ENCODE measurements at places on chromosomes 7 and 10.

- DNase-seq: no peak
Measured at GRCh38 chr7:81484261-81484660, 285.6 kb downstream of the HGF start.

DNA sequence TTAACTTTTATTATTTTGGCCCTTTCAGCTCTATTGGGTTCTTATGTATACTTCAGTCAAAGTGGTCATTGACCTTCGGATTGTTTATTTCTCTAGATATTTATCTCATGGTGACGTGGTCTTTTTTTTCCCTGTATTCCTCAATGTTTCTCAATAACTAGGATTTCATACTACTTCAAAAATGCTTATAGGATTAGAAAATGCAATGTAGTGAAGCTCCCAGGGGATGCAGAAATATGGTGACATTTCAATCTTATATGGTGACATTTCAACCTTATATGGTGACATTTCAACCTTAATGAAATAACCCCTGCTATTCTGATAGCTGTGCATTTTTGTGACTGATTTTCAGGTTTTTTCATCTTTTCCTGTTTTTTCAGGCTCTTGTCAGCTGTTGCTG, 51.4 kb downstream of the CHRM2 start:
- DNase-seq: no peak

GRCh38 chr7:155280446-155281397, 17.0 kb upstream of the INSIG1 start:
- no peak for DNase-seq

GRCh38 chr10:30197186-30197585, 137.8 kb upstream of the JCAD start:
- DNase-seq: no peak

DNA sequence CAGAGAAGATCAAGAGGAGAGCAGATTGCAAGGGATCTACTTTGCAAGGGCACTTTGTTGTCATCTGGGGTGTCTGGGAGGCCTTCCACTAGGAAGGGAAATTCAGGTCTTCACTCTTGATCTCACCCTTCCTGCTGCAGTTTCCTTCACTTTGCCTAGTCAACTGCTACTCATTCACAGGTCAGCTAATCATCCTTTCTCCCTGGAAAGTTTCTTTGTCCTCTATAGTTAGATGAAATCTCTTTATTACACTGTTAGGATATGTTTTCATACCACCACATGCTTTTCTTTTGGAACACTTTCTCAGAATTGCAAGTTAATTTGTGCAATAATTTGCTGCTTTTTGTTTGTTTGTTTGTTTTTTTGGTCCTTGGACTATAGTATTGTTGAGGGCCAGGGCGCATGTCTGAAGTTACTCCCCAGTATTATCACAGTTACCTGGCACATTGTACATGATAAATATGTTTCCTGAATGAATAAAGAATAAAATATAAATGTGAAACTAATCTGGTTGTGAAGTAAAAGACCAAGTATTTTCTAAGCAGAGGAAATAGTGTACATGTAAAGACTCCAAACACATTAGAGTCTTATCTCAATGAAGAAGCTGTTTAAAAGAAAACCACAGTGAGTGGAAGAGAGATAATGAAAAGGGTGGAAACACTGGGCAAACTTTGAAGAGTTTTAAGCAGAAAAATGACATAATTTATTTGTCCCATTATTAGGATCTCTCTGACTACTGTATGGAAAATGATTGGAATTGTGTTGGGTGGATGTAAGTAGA, 139.9 kb upstream of the DGKB start:
- no peak for DNase-seq

DNA sequence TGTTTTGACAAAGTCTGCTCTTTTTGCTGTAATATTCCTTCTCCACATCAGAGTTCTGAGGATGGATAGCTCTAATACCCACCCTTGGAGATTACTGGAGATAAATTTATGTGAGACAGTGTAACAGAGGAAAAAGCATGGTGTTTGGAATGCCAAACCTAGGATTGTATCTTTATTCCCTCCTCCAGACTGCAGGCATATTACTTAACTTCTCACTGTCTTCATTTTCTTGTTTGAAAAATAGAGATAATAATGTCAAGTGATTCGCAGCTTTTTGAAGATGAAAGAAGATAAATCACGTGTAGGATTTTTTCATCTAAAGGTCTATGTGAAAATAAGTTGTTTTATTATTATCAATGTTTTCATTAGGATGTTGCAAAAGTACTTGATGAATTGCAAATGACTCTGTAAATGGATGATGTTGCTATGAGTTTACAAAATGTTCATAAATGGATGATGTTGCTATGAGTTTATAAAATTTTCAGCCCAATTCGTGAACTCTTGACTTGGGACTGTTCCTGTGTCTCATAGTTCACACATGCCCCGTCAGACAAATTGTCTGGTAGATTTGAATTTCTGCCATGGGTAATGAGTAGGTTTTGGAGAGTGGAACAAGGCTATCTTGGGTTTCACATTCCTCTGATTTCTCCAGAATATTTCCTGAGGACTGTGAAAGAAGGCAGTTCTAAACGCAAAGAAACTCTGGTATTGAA, 113.1 kb upstream of the IGFBP3 start:
- no peak for DNase-seq

DNA sequence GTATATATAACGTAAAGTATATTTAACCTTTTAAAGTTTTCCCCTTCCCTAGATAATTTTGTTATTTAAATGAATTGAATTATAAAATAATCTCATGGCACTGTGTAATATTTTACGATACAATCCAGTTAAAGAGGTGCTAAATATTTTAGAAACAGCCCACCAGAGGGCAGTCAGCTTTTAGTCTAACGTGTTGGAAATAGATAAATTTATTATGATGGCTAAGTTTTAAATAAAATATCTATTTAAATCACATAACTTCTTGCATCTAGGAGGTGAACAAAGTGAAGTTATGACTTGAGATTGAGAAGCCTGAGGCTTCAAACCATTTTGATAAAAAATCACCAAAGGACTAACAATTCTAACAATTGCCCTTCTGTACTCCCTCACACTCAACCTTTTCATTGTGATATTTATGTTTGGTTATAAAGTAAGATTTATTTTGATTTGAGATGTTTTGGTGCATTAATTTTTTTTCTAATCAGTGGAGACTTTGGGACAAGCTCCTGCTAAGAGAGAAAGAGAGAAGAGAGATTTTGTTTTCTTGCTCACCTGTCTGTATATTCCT, 171.5 kb upstream of the SP4 start:
- no peak for DNase-seq

- no peak for DNase-seq
Measured at GRCh38 chr10:117418121-117418520, 42.9 kb upstream of the PDZD8 start.

GRCh38 chr7:123823898-123824753, 20.8 kb upstream of the HYAL4 start:
- peak; percentile 21 for DNase-seq

DNA sequence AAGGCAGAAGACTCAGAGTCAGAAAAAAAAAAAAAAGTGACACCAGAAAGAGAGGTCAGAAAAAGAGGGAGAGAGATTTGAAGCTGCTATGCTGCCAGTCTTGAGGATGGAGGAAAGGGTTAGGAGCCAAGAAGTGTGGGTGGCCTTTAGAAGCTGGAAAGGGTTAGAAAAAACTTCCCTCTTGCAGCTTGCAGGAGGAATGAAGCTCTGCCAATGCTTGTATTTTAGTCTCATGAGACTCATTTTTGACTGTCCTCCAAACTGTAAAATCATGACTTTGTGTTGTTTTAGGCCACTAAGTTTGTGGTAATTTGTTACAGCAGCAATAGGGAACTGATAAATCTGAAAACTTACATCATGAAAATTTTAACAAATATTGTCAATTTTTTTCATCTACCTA, 127.7 kb upstream of the NOBOX start:
- DNase-seq: no peak

DNA sequence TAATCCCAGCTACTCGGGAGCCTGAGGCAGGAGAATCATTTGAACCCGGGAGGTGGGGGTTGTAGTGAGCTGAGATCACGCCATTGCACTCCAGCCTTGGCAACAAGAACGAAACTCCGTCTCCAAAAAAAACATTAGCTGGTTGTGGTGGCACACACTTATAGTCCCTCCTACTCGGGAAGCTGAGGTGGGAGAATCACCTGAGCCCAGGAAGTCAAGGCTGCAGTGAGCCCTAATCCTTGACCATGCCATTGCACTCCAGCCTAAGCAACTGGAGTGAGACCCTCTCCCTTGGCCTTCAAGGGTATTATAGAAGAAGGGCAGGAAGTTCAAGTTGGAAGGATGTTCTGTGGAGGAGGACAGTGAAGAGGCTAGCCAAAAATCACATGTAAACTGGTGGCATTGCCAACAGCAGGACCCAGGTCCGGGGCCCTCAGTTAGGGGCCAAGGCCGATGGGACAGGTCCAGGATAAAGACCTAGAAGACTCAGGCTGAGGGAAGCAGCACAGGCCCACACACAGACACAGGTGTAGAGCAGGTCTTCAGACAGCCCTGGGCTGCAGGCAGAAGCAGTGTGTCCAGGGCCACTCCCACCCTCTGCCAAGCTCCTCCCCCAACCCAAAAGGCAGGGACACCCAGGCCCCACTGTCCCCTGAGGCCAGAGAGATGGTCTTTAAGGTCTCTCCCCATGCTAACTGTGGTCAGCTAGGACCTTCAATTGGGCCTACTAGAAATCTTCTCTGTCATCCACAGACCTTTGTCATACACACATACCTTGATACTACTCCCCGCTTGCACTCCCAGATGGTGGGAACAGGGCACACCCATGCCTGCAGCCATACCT, 8.4 kb upstream of the SAMD8 start:
- no peak for DNase-seq

DNA sequence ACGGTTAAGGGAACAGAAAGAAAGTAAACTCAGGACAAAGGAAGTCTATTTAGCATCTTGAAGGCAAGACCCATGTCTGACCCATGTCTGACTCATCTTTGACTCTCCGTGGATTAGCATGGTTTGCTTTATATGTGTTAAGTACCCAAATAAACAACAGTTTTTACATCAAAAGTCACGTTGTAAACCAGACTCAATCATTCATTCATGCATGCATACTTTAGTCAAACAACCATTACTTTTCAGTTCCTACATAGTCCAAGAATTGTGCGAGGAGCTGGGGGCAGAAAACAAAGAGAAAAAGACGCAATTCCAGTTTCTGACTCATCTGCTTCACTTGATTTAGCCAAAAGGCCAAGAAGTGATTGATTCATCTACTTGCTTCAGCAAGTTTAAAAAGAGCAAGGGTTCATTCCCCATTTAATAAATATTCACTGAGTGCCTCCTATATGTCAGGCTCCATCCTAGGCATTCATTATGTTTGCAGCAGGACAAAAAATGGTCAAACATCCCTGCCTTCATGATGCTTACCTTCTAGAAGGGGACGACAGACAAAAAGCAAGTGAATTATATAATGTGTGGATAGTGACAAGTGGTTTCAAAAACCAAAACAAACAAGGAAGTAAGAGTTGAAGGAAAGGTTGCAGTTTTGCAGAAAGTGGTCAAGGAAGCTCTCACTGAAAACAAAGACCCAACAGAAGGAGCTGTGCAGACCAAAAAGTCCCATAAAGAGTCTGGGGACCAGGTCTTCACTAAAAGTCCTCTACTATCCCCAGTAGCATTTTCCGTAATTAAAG, 116.2 kb downstream of the FAM107B start:
- peak; percentile 61 for DNase-seq

DNA sequence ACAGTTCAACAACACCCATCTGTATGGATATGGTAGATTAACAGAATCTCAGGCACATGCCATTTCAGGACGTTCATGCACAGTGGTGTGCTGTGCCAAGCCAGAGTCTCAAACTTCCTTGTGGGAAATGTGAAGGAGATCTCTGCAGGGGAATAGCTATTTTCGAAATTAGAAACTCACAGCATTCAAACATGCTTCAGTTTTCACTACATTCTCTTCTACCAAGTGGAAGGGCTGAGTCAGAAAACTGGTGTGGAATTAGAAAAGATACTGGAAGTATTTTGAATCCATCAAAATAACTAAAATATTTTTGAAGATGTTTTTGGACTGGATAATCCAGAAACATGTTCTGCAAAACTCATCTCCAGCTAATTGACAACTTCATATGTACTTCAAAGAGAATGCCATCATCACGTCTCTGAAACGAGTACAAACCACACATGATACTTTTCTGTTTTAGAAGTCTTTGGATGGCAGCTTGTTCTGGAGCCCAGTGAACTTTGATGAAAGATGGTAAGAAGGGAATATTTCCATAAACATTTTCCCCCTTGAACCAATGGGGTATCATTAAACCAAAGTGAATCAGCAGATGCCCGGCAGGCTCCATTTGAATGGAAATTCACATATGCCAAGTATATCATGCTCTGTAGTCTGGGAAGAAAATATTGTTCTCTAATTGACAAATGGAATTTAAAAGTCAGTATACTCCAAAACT, 616.3 kb upstream of the IGFBP3 start:
- no peak for DNase-seq

DNA sequence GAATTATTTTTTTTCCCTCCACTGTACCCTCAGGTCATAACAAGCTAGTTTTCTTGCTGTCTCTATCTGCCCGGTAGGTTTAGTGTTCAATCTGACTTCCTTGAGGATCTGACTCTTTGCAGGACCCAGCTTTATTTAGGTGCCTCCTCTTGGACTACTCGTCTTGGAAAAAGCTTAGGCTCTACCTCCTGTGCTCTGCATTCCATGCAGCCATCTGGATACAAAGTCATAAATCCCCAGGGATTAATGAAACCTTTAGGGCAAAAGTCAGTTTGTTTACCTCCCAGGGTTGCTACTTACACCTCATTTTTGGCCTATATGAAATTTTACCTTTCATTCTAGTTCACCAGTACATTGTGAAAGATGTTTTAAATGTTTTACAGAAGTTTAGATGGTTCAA, 8.0 kb downstream of the STAG3 start:
- DNase-seq: no peak

- no peak for DNase-seq
Measured at GRCh38 chr7:106059556-106059955, 52.6 kb downstream of the SYPL1 start.

GRCh38 chr7:33742999-33743587, 162.2 kb upstream of the BMPER start:
- DNase-seq: no peak

DNA sequence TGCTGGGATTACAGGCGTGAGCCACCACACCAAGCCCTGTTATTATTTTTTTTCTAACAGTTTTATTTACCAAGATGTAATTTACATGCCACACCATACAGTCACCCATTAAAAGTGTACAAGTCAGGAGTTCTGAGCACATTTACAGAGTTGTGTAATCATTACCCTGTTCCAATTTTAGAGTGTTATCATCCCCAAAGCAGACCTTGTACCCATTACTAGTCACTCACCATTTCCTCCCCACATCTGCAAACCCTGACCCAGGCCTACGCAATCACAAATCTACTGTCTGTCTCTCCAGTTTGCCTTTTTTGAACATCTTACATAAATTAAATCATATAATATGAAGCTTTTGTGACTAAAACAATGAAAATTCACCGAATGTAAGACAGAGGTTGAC, 402.9 kb upstream of the FOXK1 start:
- no peak for DNase-seq

GRCh38 chr10:3217301-3217700, 44.7 kb upstream of the PITRM1 start:
- no peak for DNase-seq

Data from GM06990 (cell line).